ENCODE measurements at places on chromosomes 6 and 20.
A peak's percentile ranks its signal among the peaks of the same experiment; 100 is the strongest.

- no peak for DNase-seq
These were observed 221.7 kb upstream of the MARCKS start for GRCh38 chr6:113635222-113635986.

DNA sequence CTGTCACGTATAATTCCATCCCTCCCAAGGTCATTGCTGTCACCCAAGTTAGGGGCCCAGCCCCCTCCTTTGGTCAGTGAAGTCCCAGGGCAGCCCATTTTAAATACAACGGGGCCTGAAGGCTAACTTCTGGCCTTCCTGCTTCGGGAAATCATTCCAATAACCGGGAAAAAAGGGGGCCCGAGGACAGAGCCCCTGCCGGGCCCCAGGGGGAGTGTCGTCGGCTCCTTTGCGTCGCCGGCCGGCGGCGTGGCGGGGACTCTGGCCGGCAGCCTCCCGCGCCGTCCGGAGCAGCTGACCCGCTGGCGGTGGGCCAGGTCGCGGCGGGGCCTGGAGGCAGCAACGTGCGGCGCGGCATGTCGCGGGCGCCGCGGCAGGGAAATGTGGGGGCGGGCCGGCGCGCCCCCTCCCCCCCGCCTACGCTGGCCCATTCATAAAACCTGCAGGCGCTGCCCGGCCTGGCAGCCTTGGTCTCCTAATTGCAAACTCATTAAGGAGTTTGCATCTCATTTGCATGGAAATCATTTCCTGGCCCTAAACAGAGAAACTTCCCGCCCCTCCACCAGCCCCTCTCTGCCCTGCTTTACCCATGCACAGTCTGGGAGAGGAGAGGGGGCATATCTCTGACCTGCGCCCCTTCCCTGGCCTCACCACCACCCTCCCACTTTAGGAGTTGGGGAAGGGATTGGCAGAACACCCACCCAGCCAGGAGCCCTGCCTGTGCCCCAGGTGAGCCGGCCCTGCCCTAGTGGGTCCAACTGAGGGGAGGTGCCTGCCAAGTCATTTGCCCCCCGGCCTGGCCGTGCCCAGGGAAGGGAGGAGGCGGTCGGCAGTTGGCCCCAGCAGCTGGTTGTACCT is 50.7 kb downstream of the MRPL14 start:
- DNase-seq: no peak

- no peak for DNase-seq
These were observed 78.8 kb upstream of the RALY start for GRCh38 chr20:33914919-33915318.

DNA sequence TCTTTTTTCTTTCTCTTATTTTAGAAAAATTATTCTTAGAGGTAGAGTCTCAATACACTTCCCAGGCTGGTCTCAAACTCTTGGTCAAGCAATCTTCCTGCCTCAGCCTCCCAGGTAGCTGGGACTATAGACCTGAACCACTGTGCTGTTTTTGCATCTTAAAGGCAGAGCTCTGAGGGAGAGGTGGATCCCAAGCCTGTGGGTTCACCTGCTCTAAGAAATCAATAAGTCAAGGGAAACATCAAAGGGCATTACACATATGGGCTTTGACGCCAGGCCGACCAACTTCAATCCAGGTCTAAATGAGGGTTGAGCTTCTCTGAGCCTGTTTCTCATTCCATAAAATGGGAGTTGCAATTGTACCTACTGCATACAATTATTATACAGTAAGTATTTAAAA is 223.9 kb downstream of the LY86 start:
- no peak for DNase-seq

DNA sequence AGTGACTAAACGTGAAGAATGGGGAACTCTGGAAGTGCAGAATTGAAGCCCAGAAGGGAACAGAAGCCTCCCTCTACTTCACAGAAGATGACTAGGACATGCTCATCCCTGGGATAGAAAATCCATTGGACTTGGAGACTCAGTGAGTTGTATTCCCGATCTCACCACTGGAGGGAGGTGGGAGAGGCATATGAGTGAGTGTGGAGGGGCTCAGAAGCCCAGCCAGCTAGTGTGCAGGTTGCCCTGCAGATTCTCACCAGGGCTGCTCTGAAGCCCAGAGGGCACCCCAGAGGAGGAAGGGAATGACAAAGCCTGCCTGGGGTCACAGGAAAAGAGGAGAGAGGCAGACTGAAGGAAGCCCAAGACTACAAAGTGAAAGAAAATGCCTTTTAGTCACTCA is 42.1 kb upstream of the HLA-E start:
- no peak for DNase-seq

DNA sequence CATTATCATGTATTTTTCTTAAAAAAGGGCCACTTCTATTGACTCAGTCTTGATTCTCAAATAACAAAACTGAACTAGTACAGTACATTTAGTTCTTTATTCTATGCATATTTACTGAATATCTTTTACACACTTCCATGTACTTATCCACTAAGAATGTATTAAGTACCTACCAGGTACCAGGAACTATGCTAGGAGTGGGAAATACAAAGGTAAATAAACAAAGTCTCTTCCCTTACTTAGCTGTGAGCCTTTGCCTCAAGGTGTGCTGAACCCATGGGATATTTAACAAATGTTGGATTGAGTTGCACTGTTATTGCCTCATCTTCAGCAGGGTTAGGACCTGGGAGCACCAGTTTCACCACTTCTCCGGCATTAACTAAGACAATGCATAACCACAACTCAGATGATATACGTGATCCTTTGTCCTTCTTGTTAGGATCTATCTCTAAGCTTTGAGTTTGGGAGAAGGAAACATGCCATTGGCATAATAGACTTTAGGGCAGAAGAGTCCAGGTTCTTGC is 533.9 kb downstream of the TFAP2B start:
- DNase-seq: no peak

GRCh38 chr6:135311446-135312200 is 130.5 kb downstream of the MYB start:
- no peak for DNase-seq

DNA sequence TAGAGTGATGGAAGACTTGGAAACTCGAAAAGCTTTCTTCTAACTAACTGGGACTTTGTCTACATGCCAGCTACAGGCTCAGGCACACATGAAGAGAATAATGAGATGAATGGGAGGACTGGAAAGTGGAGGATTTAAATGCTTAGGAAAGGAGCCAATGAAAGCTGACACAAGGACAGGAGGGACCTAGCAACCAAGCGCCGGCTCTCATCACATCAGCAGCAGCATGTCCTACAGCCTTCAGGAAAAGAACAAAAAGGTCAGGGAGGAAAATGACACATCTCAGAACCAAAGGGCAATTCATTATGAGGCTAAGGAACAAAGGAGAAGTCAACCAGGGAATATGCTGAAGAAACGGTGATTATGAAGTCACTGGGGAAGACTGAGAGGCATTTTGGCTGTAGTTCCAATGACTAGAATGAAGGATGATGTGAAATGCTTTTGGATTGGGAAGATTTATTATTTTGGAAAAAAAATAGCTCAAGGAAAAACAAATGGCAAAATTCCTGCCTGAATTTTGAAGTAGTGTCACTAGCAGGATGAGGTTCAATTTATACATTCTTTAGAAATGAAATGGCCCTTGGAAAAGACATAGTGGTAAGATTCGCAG is 5.7 kb downstream of the BACH2 start:
- no peak for DNase-seq

- no peak for DNase-seq
These were observed 55.7 kb upstream of the SLC23A2 start for GRCh38 chr20:5056801-5057599.

DNA sequence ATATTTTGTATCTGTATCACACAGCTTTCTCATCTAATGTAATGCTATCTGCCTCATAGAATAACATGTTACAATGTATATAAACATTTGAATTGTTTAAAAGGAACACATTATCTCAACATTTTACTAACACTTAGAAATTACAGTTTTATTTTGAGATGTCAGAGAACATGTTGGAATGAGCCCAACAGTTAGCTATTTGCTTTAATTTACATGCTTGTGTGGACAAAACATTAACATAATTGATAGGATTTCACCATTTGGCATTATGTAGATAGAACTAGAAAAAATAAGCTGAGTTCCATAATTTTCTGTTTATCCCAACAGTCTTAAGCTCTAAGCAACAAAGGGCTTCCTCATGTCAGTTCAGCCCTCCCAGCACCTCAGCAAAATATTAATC is 330.9 kb downstream of the LMBRD1 start:
- DNase-seq: no peak

DNA sequence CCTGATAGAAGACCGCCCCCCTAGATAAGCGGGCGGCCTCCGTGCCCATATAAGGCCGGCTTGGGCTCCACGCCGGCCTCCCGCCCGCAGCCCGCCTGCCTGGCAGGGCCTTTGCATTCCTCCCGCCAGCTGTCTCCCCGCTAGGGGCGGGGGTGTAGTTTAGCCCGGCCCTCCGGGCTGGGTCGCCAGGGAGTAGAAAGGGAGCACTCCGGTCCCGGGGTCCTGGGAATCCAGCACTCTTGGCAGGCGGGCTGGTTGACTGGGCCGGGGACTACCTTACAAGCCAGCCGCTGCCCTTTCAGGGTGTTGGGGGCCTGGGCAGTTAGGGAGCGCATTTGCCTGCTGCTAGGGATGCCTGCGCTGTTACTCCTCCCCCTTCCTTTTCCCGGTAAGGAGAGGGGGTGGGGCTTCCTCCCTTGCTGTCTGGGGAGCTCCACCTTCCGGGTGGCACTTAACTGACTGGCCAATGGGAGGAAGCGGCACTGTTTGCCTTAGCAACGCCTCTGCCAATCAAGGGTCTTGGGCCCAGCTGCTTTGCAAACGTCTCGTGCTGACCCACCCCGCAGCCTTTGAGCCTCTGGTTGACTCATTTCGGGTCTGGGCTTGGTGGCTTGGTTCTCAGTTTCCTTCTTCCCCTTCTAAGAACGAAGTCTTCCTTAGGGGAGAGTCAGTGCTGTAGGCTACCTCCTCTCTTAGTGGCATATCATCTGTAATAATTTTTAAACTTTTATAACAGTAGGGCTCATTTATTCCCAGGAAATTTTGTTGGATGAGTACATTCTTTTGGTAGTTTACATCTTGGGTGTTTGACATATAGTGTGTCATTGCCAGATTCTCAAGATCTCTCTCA is 3.4 kb downstream of the SRF start:
- DNase-seq: peak; percentile 82

- DNase-seq: no peak
These were observed 34.0 kb upstream of the BMP6 start for GRCh38 chr6:7691675-7692452.

Data from NCI-H1694 (cell line).